ENCODE measurements at places on chromosomes 16 and 17.
A peak's percentile ranks its signal among the peaks of the same experiment; 100 is the strongest.

DNA sequence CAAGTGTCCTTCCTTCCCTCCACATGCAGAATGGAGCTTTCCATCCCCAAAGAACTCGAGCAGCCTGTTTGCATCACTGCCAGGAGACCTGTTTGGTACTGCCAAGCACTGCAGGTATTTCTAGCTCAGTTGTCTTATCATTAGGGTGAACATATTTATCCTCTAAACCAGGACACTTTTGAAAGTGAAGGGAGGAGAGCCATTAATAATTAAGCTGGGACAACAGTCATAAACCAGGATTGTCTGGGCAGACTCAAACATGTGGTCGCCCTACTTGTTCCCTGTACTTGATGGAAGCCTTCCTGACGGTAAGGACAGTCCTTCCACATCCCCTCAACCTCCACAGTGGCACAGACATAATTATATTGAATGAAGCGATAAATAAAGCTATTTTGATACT lies 67.4 kb downstream of the PRKCA start:
- DNase-seq = no peak

DNA sequence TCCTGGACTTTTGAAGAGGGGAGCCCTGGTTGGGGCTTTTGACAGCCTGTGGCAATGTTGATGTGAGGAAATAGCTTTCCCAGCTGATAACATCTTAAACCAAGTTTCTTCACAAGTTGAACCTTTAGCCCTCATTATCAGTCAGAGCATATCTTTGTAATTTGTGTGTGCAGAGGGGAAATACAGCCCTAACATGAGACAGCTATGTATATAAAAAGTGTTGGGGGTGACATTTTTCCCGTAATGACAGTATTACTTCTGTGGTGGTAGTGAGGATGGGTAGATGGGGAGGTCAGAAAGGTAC lies 221.1 kb downstream of the FTO start:
- no peak for DNase-seq

- DNase-seq = peak; percentile 55
Observed at GRCh38 chr16:88533932-88534637, 36.1 kb upstream of the ZC3H18 start.

DNA sequence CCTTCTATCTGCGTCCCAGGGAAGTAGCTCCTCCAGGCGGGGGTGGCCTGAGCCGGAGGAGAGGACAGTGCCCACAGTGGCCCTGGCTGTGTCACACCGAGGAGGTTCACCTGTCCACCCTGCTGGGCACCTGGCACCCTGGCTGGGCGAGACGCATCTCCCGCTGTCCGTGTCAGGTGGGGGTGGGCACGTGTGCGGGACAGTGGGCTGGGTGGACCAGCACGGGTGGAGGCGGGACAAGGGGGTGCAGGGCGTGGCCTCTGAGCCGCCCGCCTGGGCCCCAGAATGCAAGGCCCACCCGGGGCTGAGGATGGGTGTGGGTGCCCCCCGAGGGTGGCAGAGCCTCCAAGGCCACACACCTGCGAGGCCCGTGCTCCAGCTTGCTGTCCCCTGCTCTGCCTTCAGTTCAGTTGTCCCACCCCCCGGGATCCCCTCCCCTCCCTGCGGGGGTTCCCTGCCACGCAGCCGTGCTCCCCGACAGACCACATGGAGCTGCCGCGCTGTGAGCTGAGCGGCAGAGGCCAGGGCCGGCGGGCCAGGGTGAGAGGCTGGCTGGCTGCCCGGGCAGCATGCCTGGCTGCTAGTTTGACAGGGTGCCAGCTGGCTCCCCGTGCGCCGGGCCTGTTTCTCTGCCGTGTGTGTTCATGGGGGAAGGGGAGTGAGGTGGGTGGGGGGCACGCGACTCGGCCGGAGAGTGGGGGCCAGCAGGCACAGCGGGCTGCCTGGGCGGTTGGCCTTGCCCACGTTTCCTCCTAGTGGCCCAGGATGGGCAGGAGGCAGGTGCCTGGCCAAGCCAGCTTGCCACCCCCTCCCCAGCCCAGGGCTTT lies 33.9 kb downstream of the BAHCC1 start:
- peak; percentile 22 for DNase-seq

DNA sequence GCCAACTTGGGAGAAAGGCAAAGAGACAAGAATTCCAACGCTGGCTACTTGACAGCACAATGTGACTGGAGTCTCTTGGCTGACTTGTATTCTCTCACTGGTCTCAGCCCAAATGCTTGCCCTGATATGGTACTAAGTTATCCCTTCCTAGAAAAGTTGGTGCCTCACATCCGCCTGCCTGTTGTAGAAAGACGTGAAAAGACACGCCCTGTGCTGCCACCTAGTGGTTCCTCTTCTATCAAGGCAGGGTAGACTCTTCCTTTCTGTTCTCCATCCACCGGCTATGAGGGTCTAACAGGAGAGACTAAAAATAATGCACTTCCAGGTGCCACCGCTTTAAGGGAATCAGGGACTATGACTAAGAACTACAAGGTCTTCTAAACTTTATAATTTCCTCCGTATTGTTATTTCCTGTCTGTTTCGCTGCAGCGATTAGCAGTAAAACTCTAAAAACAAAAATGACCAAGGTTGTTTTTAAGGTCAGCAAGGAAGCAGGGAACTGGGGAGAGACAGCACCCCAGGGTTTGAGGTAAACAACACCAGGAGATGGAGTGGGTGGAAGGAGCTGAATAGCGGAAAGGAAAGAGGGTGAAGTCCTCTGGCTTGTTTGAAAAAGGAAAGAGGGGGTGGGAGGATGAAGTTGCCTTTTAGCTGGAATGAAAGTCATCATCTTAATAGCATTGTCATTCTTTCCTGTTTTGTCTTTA lies 109.5 kb downstream of the YPEL2 start:
- DNase-seq = peak; percentile 64

DNA sequence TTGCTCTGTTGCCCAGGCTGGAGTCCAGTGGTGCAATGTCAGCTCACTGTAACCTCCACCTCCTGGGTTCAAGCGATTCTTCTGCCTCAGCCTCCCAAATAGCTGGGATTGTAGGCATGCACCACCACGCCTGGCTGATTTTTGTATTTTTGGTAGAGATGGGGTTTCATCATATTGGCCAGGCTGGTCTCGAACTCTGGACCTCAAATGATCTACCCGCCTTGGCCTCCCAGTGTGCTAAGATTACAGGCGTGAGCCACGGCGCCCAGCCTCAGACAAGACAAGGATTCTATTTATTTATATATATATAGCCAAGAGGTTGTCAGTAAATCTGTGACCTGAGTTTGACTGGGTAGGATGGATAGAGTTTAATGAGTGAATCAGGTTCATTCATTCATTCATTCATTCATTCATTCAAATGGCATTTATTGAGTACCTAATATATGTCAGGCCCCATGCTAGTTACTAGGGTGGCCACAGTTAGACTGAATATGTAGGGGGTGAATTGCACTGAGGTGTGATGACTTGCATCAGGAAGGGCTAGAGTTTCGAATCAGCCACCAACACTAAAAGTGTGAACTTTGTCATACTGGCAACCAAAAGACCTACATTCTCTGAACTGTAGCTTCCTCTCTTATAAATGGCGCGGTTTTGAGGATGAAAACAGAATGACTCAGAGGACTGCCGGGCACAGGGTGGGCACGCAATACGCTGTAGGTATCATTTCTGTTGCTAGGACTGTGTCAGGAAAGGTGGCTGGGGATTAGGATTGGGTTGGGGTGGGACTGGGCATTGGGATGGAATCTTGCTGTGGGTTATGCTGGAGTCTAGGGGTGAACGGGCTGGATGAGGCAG lies 37.8 kb downstream of the ITGAE start:
- DNase-seq = no peak

GRCh38 chr17:82962163-82962720 lies 117.2 kb upstream of the METRNL start:
- no peak for DNase-seq

GRCh38 chr17:47956791-47957590 lies 692 bp downstream of the PRR15L start:
- no peak for DNase-seq

- DNase-seq = no peak
Observed at GRCh38 chr17:2343421-2343820, 6.1 kb downstream of the SGSM2 start.

- DNase-seq = no peak
Observed at GRCh38 chr16:89826531-89827382, 1.5 kb upstream of the SPIRE2 start.

GRCh38 chr16:47043970-47044684 lies 70.7 kb upstream of the DNAJA2 start:
- DNase-seq = no peak

GRCh38 chr16:336269-336668 lies 16.3 kb downstream of the AXIN1 start:
- DNase-seq = no peak

DNA sequence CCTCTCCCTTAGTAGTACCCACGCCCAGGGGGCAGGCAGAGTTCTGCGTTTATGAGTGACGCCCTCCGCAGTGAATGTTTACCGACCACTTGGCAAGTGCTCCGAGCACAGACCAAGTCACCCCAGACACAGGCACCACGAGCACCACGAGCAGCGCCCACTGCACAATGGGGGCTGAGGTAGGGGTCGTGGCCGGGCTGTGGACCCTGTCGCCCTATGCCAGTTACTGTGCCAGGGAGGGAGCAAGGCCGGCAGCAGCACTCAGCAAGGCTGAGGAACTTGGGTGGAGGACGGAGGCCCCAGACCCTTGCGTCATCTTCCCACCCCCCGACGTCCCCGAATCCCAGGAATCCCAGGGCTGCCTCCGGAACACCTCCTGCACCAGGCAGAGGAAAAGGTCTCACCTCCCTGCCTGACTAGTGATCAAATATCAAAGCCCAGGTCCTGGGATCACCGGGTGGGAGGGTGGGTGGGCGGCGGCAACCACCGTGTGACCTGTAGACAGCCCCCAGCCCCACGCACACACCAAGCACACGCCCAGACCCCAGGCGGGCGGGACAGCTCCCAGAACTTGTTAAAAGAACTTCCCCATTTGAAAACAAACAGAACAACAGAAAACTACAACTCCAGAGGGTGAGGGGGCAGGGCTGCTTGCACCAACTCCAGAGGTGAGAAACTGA lies 5.4 kb downstream of the VASN start:
- no peak for DNase-seq

DNA sequence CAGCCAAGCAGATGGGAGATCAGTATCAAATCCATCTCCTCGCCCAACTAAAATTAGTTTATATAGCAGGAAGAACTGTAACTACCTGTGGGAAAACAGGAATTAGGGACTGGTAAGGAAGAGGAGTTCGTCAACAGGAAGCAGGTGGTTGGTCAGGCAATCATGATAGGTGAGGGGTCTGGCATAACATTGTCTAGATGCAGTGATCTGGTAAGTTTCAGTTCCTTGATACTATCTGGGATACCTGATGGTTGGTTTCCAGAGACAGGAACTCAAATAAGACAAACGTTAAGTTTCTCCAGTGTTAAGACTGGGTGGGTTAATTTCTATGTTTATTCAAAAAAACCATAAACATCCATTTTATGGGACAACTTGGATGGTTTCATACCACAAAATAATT lies 53.8 kb downstream of the CEP112 start:
- no peak for DNase-seq

DNA sequence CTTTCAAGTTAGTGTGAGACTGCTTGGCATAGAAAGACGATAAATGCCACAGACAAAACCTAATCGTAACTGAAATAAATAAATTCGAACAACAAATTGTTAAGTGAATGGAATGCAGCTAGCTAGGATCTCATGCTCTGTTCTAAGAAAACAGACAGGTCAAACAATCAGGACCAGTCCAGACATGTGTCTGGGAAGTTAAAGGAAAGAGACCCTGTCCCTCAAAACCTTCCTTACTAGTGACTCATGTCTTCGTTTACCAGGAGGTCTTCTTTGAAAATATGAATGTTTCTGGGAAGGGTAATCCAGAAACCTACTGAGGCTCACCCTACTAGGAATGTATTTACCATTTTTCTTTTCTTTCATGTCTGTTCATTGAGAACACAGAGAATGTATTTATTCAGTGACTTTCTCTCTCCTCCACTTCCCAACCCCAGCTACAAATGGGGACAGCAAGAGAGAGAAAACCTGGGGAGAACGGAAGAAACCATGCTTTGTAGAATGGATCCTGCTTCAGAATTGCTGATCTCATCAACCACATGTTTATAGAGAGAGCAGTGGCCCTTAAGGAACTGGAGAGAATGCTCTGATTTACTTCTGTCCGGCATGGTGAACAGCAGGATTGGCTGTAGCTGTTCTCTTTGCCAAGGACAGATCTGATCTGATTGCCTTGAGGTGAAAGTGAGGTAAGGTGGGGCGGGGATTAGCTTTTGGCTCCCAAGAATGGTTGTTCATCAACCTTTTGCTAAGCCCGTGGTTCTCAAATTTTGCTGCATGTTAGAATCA lies 39.4 kb upstream of the DHX8 start:
- DNase-seq = no peak

DNA sequence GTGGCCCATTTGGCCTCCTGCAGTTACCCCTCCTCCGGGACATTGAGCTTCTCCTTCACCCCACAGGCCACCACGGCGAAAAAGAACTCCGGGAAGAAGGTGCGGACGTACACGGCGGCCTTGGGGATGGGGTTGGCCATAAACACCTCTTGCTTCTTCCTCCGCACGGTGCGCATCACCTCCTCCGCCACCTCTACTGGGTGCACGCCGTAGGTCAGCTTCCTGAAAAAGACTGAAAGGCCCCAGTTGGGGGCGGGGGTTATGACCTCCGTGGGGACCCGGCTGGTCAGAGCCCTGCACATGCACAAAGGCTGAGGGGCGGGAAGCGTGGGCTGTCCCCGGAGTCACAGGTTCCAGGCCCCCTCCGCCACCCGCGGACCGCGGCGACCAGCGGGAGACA lies 19.9 kb downstream of the DHRS7C start:
- DNase-seq = no peak

- DNase-seq = no peak
Observed at GRCh38 chr16:7501868-7502267, 169.2 kb downstream of the RBFOX1 start.

GRCh38 chr16:12173121-12173520 lies 196.6 kb downstream of the SNX29 start:
- DNase-seq = no peak

GRCh38 chr17:81067391-81067811 lies 32.5 kb downstream of the BAIAP2 start:
- DNase-seq = no peak

DNA sequence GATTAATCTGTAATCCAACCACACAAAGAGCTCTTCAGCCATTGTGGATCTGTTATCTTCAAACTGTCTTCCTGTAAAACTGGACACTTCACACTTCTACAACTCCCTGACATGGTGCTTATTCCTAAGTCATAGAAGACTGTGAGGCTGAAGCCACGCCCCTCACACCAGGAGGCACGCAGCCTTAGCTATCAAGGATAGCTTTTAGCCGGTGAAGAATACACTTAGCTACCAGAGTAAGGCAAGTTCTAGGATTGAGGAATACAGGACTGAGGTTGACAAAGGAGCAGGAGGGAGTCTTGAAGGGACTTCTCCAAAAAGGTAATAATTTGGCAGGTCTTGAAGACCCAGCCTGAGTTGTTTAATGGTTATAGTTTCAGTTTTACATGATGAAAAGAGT lies 79.8 kb upstream of the GAS7 start:
- DNase-seq = no peak

DNA sequence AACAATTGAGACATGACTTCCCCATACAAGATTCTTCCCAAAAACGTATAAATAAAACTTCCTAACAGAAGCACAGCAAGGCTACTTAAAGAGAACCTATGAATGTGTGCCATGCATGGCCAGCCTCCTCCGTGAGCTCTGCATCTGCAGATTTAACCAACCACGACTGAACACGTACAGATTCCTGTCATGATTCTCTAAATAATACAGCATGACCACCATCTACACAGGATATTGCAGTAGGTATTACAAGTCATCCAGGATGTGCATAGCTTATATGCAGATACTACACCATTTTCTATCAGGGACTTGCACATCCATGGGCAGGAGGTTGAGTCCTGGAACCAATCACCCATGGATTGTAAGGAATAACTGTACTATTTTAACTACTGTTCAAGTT lies 1.4 kb upstream of the QRICH2 start:
- DNase-seq = no peak

Measured in NCI-H1048 (cell line).